H1 (cell line): ENCODE measurements at places on chromosomes 2 and 18. TPM values are rescaled to one million over a fixed set of nuclear protein-coding genes. Genes with fewer than 3 reads are reported as not detected.

NRP2 gene
- total RNA-seq, result 36.9 and 37.8 TPM in 2 replicates

C1GALT1C1L gene
- not detected in 2 replicates for total RNA-seq

MARCO gene
- not detected in 2 replicates for total RNA-seq

SLC4A3 gene
- total RNA-seq, result 6.5 and 7.4 TPM in 2 replicates

CD207 gene
- not detected in 2 replicates for total RNA-seq

- no peaks in the 10 kb centered on the region for H3K36me3 ChIP-seq
- H3K4me1 ChIP-seq, result no peaks in the 10 kb centered on the region
- no peak for DNase-seq
- no peak overlapping the region for H3K27ac ChIP-seq
- no peak overlapping the region for H3K4me3 ChIP-seq
- no peaks in the 10 kb centered on the region for H3K27me3 ChIP-seq
Observed at GRCh38 chr2:242011516-242011915, 142.0 kb downstream of the RTP5 start.

GRCh38 chr2:221420245-221420644, 151.9 kb downstream of the EPHA4 start:
- no peak for DNase-seq
- no peak overlapping the region for H3K27ac ChIP-seq
- no peak overlapping the region for H3K4me3 ChIP-seq
- no peaks in the 10 kb centered on the region for H3K27me3 ChIP-seq
- no peaks in the 10 kb centered on the region for H3K4me1 ChIP-seq

DNA sequence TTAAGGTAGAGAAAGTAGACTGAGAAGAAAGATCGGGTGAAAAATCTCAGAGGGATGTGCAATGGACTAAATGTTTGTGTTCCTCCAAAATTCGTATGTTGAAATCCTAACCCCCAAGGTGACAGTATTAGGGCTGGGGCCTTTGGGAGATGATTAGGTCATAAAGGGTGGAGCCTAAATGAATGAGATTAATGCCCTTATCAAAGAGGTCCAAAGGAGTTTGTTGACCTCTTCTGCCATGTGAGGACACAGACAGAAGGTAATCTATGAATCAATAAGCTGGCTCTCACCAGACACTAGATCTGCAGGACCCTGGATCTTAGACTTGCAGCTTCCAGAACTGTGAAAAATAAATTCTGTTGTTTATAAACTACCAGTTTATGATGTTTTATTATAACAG, 2.7 kb upstream of the NMI start:
- H3K27ac ChIP-seq, result no peak overlapping the region
- H3K4me1 ChIP-seq, result no peaks in the 10 kb centered on the region
- H3K27me3 ChIP-seq, result no peaks in the 10 kb centered on the region
- no peaks in the 10 kb centered on the region for H3K36me3 ChIP-seq
- H3K4me3 ChIP-seq, result no peak overlapping the region

- H3K27ac ChIP-seq, result no peak overlapping the region
- no peaks in the 10 kb centered on the region for H3K36me3 ChIP-seq
- no peak overlapping the region for H3K4me3 ChIP-seq
Observed at GRCh38 chr18:12479536-12479935, 71.8 kb downstream of the PRELID3A start.

DNA sequence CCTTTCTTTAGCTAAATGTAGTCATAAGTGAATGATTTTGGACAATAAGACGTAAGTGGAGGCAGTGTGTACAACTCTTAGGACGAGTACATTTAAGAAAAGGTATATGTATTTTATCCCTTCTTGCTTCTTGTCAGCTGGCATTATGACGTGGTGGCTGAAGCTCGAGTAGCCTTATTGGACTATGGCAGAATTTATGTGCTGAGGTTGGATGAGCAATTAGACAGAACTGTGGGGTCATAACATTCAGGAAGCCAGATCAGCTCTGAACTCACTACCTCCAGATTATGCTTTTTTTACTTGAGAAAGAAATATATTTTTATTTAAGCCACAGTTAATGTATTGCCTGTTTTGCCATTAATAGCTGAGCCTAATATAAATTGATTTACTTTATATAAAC, 661.5 kb downstream of the ERBB4 start:
- no peak overlapping the region for H3K4me3 ChIP-seq
- no peaks in the 10 kb centered on the region for H3K36me3 ChIP-seq
- no peaks in the 10 kb centered on the region for H3K27me3 ChIP-seq
- no peak overlapping the region for H3K27ac ChIP-seq
- no peaks in the 10 kb centered on the region for H3K4me1 ChIP-seq

DNA sequence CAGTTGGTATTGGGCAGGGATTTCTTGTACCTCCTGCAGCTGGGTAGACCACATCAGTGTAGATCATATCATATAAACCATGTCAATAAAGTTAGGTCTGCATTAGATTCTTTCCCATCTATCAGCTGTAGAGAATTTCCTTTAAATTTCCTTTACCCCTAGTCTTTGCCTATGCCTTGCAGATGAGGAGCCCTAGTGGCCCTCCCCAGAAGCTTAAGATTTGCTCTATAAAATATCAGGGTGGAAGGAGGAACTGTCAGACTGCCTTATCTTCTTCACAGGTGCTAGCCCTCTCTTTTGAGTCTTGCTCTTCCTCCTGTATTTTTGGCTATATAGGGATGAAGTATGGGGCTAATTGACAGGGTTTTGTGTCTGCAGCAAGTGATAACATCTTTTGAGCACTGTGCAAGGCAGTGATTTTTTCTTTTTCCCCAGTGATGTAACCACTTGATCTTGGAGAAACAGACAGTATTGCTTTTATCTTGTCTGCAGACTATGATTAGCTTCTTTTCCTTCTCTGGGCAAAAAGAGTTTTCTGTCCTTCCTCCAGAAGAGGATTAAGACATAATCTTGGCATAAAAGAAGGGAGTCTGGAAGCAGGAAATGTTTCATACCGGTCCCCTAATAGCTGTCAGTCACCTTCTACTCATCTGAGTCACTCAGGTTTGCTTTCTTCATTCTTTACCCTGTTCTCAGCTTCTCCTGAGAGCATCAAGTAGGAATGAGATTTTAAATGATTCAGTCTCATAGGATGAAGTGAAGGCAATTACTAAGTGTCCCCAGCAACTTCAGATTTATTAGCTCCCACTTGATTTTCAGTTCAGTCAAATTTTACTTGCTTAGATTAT, 286.4 kb downstream of the CDH19 start:
- H3K4me1 ChIP-seq, result peaks cover 3% of the 10 kb centered on the region
- no peak overlapping the region for H3K4me3 ChIP-seq
- H3K27me3 ChIP-seq, result no peaks in the 10 kb centered on the region

GRCh38 chr18:13558124-13558523, 168.2 kb downstream of the FAM210A start:
- no peak overlapping the region for H3K4me3 ChIP-seq
- H3K4me1 ChIP-seq, result no peaks in the 10 kb centered on the region
- peak; percentile 34 for DNase-seq
- H3K27ac ChIP-seq, result no peak overlapping the region

- H3K4me3 ChIP-seq, result no peak overlapping the region
- no peak overlapping the region for H3K27ac ChIP-seq
- H3K4me1 ChIP-seq, result no peaks in the 10 kb centered on the region
- no peaks in the 10 kb centered on the region for H3K27me3 ChIP-seq
- no peaks in the 10 kb centered on the region for H3K36me3 ChIP-seq
- DNase-seq, result no peak
Observed at GRCh38 chr2:18214936-18215335, 336.5 kb downstream of the KCNS3 start.

DNA sequence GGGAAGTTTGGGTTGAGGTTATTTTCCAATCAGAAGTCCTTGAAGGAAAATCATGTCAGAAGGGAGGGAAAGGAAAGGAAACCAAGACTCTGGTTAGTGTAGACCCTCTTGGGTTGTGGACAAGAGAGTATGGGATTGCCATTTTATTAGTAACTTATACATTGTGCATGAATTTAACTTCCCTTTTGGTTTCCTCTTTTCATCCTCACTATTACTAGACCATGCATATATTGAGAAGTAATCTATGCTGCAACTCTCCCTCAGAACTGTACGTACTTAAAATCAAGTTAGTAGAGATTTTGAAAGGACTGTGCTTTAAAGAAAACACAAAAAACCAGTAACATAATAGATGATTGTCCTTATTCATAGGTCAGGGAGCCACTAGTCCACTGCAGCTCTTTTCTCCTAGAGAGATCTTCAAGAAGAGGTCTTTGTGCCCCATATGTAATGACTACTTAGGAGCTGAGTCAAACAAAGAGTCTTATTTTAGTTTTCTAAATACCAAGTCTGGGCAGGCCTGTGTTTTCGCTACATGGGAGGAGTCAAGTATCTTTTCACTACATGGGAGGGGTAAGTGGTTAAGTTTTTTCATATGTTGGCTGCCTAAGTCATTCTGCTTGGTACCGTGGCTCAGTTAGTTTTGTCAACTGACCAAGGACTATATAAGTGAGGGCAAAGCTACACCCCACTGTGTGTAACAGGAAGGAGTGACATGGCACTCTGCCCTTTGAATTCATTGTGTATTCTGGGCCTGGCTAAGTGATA, 25.2 kb upstream of the FAM117B start:
- no peak overlapping the region for H3K27ac ChIP-seq
- DNase-seq, result no peak
- H3K27me3 ChIP-seq, result no peaks in the 10 kb centered on the region
- no peak overlapping the region for H3K4me3 ChIP-seq
- H3K4me1 ChIP-seq, result no peaks in the 10 kb centered on the region
